ENCODE measurements at places on chromosomes 1 and 21.

DNA sequence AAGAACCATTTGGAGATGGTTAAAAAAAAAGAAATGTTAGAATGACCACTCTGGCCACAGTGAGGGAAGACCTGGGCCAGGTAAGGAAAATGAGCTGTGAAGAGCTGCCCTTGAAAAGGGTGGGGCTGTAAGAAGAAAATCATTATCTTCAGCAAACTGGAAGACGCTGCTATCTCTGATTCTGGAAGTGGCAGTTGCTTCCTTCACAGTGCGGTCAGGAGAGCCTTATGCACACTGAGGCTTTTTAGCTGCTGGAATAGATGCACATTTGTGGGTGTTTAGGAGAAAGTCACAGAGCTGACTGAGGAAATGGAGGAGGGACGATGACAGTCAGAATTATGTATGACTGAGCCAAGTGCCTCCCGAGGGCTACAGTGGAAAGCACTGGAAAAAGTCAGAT is 91.6 kb downstream of the TBX19 start:
- no peak for DNase-seq

DNA sequence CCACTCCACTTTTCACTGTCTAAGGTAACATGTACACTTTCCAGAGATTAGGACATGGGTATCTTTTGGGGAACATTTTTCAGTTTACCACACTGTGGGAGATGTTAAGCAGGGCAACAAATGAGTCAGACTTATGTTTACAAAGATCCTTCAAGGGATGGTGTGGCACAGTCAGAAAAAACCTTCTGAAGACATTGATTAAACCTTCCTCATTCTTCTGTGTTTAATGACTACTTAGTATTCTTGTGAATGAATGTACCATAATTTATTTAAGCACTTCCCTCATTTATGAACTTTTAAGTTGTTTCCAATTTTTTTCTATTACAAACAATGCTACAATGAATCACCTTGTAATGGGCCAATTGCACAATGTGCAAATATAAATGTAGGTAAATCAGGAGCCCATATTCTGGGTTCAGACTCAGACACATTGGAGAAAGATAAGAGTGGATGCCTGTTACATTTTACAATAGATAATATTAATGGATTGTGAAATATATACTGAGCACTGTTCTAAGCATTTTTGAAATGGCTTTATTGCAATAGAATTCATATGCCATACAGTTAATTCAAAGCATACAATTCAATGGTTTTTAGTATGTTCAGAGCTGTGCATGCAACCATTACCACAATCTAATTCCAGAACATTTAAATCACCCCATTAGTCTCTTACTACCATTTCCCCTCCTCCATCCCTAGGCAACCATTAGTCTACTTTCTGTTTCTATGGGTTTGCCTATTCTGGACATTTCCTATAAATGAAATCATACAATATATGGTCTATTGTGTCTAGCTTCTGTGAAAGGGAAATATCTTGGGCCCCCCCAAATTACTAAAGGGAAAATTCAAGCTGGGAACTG is 1.9 kb upstream of the SFT2D2 start:
- no peak for DNase-seq

- no peak for DNase-seq
These were observed 113.1 kb downstream of the PBX1 start for GRCh38 chr1:164671966-164672571.

GRCh38 chr1:52707927-52708655 is 9.9 kb upstream of the COA7 start:
- DNase-seq, result no peak

GRCh38 chr1:201248721-201249559 is 34.4 kb upstream of the PKP1 start:
- DNase-seq, result no peak

DNA sequence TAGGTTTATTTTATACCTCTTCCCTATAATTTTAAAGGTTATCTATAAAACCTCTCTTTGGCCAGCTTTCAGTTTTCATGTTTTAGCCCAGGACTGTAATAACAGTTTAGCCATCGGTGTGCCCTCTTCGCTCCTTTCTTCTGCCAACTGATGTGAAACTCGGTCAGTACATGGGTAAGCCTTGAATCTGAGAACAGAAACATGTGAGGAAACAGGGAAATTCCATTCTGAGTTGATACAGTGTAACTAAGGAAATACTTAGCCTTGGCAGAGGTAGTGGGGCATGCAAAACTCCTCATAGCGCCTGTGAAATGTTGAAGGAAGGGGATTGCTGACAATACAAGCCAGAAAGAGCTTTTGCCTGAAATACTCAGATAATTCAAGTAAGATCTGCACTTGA is 465.2 kb downstream of the NCAM2 start:
- DNase-seq, result no peak

- no peak for DNase-seq
These were observed 53.5 kb downstream of the LDLRAD2 start for GRCh38 chr1:21865609-21865942.

DNA sequence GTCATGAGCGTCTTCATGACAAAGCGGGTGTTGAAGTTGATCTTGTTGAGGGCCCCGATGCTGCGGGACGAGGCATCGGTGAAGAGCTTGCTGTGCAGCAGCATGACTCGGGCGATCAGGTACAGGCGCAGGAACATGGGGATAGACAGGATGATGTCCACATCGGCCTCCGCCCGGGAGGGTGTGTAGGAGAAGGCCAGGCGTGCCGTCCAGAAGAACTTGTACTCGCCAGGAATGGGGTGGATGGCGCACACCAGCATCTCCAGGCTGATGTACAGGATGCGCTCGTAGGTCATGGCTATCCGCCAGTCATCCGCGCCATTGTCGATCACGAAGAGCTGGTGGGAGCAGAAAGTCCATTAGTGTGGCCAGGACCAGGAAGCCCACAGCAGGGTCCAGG is 98.0 kb downstream of the KCNN3 start:
- no peak for DNase-seq

- DNase-seq, result peak; percentile 50
These were observed 8.7 kb upstream of the LGR6 start for GRCh38 chr1:202184750-202185460.

GRCh38 chr1:16068356-16069270 is 4.8 kb downstream of the FAM131C start:
- DNase-seq, result no peak

DNA sequence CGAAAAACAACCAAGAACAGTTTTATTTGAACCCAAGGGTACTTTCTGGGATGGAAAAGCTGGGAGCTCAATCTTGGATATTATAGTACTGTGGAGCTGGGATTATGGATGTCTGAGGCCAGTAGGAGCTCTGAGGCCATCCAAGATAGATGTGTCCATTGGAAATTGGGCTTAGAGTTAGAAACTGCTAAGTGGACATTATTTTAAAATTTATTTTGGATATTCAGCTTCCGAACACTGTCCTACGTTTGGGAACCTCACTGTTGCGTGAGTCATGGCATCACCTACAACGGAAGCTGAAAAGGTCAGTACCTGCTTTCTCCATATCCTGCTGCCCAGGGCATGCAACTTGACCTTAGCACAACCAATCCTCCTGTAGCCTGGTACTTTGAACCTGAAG is 61.0 kb downstream of the RYR2 start:
- DNase-seq, result no peak

DNA sequence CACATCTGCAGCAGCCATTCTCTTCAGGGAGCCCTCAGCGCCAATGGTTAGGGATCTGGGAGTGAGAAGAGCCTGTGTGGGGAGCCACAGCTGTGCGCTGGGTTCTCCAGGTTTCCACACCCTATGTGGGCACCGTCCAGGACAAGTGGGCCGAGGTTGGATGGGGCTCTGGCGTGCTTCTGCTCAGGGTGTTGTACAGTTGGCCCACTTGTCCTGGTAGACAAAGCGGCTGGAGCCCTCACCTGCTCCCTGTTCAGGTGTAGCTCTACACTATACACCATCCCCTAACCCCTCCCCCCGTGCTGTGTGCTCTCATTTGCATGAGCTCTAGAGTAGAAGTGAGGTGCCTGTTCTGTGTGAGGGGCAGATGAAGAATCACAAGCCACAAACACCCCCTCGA is 12.2 kb downstream of the SH3BP5L start:
- no peak for DNase-seq

GRCh38 chr1:236851871-236852270 is 56.8 kb downstream of the MTR start:
- DNase-seq, result no peak

DNA sequence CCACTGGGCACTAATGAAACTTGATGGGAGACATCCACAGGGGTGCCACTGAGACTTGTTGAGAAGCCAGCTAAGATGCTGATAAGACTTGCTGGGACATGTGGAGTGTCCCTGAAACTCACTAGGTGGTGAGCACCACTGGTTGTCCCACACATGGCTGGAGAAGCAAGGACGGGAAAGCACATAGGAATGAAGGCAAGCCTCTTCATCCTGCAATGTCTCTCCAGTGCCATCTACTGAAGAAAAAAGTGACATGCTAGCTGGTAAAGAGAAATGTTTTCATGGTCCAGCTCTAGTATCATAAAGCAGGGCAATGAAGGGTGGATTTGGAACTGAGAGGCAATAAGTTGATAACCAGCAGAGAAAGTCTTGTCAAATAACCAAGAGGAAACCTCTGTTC is 283.0 kb downstream of the PAPPA2 start:
- DNase-seq, result no peak

DNA sequence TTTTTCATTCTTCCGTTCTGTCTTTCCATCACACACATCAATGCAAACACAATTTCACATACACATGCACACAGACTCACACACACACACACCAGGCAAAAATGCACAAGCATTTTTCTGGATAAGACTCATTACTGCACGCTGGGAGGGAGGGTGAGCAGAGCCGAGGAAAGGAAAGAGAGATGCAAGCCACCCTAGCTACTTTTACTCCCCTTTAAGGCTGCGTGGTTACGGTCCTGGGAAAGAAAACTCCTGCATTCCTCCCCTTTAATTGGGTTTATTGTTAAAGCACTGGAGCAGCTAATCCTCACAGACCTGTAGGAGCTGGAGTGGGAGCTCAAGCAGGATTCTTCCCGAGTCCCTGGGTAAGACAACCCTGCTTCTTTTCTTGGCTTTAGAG is at the start of gene CAMK1G:
Gene CAMK1G, plus strand, starts transcription at position 307 of the 400 bp plus-strand sequence. CDS start 11,270 bp downstream, outside the sequence.
- DNase-seq, result no peak

DNA sequence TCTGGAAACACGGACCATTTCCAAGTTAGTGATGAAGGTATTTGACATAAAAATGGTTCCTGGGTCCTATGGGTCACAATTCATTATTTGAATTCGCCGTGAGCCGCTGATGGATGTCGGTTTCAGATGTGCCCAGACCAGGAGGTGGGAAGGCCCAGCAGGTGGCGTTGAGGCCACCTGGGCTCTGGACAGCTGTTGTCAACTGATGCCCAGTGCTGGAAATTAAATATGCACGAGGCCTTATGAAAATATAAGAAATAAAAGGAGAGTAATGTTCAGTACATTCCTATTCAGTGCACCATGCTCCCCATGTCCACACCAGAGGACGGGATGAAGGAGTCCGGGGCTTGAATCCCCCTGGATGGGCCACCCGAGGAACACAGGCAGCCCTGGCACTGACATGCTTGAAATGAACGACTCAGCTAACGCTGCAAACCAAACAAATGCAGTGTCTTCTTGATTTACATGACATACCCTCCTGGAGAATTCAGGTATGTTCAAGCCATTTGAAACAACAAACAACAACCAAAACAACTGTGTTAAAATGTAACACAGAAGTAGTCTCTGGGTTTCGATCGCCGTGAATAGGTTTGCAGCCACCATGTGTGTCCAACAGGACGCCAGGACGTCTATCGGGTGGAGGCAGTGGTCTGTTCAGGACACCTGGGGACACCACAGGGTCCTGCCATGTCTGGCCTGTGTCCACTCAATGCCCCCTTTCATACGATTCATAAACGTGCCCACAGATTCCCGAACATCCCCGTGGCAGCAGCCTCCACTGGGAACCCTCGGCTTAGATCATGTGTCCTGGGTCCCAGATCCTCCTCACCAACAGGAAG is 6.1 kb downstream of the TFF3 start:
- no peak for DNase-seq

DNA sequence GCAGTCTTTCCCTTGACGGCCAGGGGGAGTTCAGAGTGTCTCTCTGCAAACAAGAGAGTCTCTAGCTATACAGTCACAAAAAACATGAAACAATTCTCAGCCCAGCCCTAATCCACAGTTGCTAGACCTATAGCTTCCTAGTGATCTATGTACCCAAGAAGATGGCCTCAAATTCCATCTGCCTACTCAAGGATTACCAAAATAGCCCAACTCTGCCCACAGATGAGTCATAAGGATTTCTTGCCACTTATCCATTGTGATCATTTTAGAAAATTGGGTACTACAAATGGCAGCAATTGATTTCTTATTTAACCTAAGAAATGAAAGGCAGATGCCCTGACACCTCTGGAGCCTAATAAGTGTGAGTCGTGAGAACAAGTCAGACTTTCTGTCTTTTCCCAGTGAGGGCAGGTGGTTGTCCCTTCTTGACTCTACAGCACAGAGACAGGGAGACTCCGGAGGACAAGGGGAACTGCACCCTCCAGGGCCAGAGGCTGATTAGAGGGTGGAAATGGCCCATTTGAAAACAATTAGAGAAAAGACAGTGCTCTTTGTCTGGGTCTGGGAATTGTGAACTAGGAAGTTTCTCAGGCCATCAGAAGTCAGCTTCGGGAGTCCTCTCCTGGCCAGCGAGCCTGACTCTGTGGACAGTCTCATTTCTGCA is 65.4 kb downstream of the ABCA4 start:
- DNase-seq, result no peak

- DNase-seq, result no peak
These were observed 164.1 kb upstream of the POGK start for GRCh38 chr1:166675213-166675612.

- no peak for DNase-seq
These were observed 291.8 kb downstream of the OLFM3 start for GRCh38 chr1:101704895-101705294.

GRCh38 chr1:14261395-14261794 is 337.1 kb upstream of the KAZN start:
- no peak for DNase-seq

- DNase-seq, result no peak
These were observed 9.0 kb downstream of the TRAF5 start for GRCh38 chr1:211335522-211336157.

- no peak for DNase-seq
These were observed 41.4 kb downstream of the RNF115 start for GRCh38 chr1:145782272-145783099.

- no peak for DNase-seq
These were observed 53.5 kb downstream of the ITSN1 start for GRCh38 chr21:33695813-33696212.

All from stimulated activated CD4-positive, alpha-beta T cell treated with anti-CD3 and anti-CD28 coated beads, Interleukin-1b, Interleukin-23, amount 100 ng/mL, for 1 hour (primary cell).